HEK293T (cell line): ENCODE measurements at places on chromosomes 7 and 10.
A peak's percentile ranks its signal among the peaks of the same experiment; 100 is the strongest.

DNA sequence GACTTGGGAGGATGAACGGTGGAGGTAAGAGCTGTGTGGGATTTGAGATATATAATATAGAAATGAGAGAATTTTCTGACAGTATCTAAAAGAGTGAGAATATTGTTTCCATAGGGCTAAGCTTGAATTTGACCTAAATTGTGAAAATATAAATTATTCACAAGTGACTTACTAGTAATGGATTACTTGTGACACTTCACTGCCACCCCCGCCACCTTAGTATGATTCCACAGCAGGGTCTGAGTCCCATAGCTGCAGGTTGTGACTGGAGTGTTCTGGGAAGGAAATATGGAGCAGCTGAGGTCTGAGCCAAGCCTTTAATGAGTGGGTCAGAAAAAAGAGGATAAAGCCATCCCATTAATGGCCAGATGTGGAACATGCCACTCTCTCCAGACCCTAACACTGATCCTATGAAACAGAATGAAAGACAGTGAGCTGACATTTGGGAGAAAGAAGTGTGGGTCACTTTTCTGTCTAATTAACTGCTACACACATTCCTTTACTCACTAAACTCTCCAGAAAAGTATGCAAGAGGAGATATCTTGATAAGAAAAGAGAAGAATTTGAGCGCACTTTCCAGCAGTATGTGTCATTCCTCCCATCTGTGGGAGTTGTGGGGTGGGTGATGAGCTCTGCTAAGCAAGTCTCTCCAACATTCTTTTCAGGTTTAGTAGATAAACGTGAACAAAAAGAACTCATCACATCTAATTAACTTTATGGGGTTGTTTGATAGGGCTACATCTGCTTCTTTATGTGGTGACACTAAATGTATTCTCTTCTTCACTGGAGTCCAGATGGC lies 1193.4 kb downstream of the SORCS3 start:
- no peak for DNase-seq

GRCh38 chr7:142556740-142557139 lies 192.5 kb upstream of the PRSS1 start:
- peak; percentile 39 for DNase-seq

DNA sequence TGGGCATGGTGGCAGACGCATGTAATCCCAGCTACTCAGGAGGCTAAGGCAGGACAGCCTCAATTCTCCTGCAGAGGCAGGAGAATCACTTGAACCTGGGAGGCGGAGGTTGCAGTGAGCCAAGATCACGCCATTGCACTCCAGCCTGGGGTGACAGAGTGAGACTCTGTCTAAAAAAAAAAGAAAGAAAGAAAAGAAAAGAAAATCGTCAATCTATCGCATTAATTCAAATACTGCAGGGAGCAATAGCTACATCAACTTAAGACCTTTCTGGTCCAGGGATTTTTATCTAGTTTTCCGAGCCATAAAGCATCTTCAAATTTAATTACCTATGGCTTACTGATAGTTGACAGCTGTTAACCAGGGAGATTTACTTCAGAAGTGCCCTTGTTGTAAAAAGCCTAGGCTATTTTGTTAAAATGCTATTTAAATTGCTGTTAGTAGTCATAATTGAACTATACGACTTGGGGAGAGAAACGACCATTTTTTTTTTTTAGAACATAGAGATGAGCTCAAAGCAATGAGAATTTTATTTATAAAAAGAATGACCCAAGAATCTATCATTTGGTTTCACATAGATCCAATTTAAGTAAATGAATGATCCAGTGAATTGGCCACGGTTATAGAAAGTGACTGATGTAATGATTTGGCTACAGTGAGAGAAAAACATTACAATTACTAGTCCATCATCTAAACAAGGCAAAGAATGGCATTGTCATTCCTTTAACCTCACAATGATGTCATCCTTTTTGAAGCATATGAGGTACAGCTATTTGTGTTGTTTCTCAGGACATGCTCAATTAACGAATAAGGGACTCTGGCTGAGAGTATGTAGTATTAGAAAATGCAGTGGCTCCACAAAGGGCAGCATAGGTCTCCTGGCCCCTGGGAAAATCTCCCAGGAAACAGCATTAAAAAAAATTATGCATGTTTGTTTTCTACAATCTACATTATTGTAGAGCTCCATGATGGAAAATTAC lies 85.3 kb downstream of the SEMA3C start:
- peak; percentile 17 for DNase-seq

GRCh38 chr10:70106958-70107791 lies 25.4 kb downstream of the AIFM2 start:
- peak; percentile 55 for DNase-seq
